ENCODE measurements at places on chromosomes 3 and 15. TPM values are rescaled to one million over a fixed set of nuclear protein-coding genes. Genes with fewer than 3 reads are reported as not detected.

The SCAMP2 gene
- 45.0 TPM for total RNA-seq

- H3K36me3 ChIP-seq, result no peaks in the 10 kb centered on the region
- H3K27ac ChIP-seq, result no peak overlapping the region
- H3K27me3 ChIP-seq, result no peaks in the 10 kb centered on the region
- no peak overlapping the region for H3K4me3 ChIP-seq
Measured at GRCh38 chr3:190169877-190170276, 49.2 kb upstream of the P3H2 start.

- DNase-seq, result no peak
- H3K4me3 ChIP-seq, result no peak overlapping the region
- no peaks in the 10 kb centered on the region for H3K36me3 ChIP-seq
- H3K27me3 ChIP-seq, result no peaks in the 10 kb centered on the region
Measured at GRCh38 chr3:107911337-107912000, 179.4 kb downstream of the CD47 start.

DNA sequence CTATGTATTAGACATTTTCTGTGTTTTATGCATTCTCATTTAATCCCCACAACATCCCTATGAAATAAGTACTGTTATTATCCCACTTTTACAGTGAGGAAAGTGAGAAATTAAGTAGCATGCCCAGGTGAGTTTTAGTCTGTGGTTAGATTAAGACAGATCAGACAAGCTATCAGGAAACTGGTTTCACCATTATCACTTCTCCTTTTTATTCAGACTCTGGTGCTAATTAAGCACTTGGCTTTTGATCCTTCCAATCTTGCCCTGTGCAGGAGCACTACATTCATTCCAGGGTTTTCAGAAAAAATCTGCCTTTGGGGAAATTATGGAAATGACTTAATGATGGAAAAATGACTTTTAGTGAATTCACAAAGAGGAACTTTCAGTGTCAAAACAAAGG lies 115.2 kb downstream of the TMEM108 start:
- no peak overlapping the region for H3K27ac ChIP-seq
- no peak for DNase-seq
- no peak overlapping the region for H3K4me3 ChIP-seq
- H3K36me3 ChIP-seq, result no peaks in the 10 kb centered on the region
- H3K27me3 ChIP-seq, result no peaks in the 10 kb centered on the region

The ARGFX gene
- total RNA-seq, result not detected

DNA sequence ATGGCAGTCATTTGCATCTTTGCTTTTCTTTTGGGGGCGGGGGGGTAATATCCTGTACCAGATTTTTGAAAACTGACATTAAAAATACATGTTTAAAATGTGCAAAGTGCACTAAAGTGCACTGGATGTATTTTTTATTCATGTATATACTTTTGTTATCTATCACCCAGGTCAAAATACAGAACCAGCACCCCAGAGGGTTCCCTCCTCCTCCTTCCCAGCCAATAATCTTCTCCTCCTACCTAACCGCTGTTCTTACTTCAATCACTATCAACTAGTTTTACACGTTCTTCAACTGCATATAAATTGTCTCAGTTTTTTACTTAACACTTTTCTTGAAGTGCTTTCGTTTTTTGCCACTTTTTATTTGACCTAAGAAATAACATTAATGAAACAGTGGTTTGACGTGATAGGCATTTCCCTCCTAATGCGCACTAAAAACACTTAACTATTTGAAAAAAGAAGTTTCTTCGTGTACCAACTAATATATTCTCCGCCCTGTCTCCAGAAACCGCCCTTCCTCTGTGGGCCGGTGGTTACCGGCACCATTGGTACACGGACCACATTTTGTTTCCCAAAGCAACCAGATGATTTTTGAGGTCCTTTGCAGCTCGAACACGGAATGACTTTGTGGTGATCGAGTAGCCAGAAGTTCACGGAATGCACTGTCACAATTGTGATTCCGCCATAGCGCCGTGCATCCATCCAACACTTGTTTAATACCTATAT lies 836 bp upstream of the AKAP13 start:
- DNase-seq, result no peak
- peak overlapping the region; percentile 90 for H3K4me3 ChIP-seq
- peak overlapping the region; percentile 58 for H3K27ac ChIP-seq
